HT1080 (cell line): ENCODE measurements at places on chromosomes 4 and X.

DNA sequence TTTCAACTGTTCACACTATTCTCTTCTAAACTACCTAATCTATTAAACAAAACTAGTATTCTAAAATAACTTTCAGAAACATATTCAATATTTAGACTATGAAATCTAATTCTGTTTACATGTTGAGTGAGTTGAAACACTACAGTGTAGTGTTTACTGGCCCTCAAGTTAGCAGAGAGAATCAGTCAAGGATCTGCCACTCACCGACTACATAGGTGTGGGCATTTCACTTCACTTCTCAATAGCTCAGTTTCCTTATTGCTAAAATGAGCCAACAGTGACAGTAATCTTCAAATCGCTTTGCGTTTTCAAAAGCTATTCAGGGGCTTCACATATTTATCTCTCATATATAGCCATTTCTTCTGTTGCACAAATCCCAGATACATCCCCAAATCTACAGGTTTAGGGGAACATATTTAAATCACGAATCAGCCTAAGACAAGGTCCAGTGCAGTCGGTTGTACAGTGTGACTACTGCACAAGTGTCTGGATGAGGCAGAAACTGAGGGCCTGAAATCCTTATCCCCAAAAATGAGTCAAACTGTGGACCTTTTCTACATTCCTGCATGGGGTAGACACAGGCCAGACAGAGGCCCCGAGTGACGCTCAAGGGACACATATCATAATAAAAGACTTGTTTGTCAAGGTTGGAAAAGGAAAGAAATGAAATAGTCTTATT, 129.8 kb downstream of the PPP3CA start:
- DNase-seq = no peak

DNA sequence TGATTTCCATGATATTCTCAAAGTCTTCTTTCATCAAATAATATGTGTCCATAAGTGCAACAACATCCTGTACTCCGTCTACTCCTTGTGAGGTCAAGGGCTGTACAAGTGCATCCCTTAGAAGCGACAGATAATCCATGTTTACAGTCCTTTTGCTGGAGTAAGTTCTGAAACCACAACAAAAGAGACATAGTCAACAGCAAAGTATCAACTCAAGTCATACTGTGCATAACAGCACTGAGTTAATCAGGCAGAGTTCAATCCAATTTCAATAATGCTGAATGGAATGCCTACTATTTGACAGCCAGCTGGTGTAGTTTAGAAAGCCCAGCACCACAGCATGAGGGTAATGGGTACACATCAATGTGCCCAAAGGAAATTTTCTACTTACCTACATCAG, 74.5 kb downstream of the RFC1 start:
- DNase-seq = no peak

GRCh38 chr4:172344308-172344938, 531.2 kb downstream of the GALNTL6 start:
- DNase-seq = no peak

- DNase-seq = no peak
Observed at GRCh38 chr4:140091305-140091704, 62.7 kb downstream of the MAML3 start.

DNA sequence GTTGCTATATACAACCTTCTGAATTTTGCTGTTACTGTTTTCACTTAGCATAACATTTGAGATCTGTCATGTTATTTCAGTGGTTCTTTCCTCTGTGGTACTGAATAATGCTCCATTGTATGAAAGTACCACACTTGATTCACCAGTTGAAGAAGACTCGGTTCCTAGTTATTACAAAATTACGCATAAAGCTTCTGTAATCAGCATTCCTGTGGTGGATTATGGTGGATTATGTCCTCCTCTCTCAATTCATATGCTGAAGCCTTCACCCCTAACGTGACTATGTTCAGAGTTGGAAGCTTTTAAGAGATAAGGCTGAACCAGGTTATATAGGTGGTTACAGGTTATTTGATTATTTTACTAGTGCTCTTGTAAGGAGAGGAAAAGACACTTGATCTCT, 2143.5 kb upstream of the AGA start:
- DNase-seq = no peak

DNA sequence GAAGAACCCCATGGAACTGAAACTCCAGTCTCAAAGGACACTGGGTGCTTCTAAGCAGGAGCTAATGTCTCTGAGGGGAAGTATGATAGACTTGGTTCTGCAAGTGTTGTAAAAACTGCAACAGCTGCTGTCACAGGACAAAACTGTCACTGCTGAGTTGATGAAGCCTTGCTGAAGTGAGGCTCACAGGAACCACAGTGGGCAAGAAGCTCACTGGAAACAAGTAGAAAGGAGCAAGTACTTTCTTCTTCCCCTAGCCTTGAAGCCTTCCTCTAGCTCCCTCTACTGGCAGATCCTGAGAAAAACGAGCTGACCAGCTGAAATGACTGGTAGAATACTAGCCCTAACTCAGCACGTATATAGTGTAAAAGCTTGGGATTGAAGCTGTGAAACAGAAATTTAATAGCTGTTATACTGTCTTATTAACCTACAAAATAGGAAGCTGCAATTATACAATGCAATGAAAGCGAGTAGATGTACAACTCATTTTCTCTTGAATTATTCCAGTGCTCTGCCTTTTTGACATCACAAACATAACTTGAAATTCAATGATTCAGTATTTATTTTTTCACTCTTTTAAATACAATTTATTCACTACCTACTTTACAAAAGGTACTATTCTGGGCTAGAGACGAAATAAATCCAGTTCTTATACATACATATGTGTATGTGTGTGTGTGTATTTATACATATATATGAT, 91.4 kb downstream of the GABRB1 start:
- DNase-seq = peak; percentile 77

- DNase-seq = no peak
Observed at GRCh38 chrX:150160656-150161055, 202.5 kb upstream of the MAMLD1 start.

DNA sequence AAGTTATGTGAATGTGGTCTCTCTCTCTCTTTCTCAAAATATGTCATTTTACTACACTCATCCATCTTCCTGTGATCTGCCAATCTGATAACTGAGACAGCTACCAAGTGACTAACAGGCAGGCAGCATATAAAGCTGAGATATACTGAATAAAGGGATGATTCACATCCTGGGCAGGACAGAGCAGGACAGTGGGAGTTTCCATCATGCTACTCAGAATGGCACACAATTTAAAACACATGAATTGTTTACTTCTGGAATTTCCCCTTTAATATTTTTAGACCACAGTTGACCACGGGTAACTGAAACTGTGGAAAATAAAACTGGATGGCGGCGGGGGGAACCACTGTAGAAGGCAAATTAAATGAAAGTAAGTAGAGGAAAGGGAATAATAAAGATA, 58.6 kb upstream of the DCTD start:
- DNase-seq = peak; percentile 91

DNA sequence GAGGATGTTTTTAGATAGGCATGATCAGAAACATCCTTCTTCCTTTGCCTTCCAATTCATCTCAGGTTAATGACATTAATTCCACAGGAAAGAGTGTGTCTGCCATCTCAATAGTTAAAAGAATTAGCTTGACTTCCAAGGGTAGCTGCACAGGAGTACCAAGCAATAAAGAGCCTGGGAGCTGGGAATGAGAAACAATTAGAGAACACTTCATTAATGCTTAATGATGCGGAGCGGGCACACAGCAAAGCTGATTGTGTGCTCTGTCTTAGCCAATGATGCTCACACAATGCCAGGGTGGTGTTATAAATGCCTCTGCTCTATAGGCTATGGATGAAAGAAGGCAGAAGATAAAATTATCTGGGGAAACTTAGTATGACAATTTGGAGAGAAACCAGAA, 1052.5 kb upstream of the LCORL start:
- DNase-seq = no peak

- DNase-seq = no peak
Observed at GRCh38 chr4:39657465-39657864, 18.8 kb upstream of the SMIM14 start.

- DNase-seq = no peak
Observed at GRCh38 chrX:34653811-34654210, 3.3 kb downstream of the TMEM47 start.
